ENCODE measurements at places on chromosomes 16 and 17.
A peak's percentile ranks its signal among the peaks of the same experiment; 100 is the strongest.

- DNase-seq, result no peak
Observed at GRCh38 chr17:66570447-66571195, 264.3 kb upstream of the CACNG5 start.

- no peak for DNase-seq
Observed at GRCh38 chr16:81907681-81908080, 103.6 kb downstream of the SDR42E1 start.

DNA sequence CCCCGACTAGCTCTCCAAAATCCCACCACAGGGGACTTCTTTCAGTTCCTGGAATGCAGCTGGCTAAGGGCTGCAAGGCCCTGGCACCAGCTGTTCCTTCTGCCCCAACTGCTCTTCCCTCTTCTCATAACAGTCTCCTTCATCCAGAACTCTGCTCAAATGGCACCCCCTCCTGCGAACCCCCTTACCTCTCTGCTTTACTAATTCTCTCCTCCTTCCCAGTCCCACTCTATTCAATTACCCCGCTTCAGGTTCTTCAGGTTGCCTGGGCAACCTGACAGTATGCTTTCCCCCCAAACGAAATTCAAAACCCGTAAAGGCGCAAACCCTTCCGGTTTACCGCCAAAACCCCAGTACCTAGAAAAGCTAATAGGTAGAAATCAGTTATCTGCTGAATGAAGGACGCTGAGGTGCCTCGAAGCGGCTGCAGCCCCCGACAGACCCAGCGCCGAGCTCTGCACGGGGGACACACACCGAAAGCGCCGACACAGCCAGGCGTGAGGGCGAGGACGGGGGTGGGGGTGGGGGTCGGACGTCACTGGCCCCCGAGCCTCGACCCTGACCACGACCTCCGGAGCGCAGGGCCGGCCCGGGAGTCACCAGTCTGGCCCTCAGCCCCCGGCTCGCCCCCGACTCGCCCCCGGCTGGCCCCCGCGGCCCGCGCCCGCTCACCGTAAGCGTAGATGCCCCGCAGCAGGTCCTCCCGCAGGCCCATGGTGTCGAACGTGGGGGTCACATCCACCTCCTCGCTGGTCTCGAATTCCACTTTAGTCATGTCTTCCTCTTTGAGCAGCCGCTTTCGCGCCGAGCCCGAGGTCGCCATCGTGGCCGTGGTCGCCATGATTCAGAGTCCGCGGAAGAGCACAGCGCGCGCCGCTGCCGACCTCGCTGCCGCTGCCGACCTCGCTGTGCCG is 550 bp downstream of the EIF4A3 start:
- no peak for DNase-seq

DNA sequence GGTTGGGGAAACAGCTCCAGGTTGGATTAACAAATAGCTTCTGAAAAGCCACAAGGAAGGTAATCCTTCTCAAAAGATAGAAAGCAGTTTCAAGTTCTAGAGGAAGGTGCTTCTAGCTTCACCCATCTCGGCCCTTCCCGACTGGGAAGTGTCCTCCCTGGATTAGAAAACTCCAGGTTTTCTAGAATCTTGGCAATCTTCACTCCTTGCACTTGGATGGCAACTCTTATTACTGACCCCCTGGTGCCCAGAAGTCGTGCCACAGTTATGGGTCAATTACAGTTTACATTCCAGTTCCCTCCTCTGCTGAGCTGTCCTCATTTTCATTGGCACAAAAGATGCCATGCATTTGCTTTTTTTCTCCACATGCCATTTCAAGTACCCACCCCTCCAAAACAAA is 65.6 kb downstream of the SMG6 start:
- no peak for DNase-seq

DNA sequence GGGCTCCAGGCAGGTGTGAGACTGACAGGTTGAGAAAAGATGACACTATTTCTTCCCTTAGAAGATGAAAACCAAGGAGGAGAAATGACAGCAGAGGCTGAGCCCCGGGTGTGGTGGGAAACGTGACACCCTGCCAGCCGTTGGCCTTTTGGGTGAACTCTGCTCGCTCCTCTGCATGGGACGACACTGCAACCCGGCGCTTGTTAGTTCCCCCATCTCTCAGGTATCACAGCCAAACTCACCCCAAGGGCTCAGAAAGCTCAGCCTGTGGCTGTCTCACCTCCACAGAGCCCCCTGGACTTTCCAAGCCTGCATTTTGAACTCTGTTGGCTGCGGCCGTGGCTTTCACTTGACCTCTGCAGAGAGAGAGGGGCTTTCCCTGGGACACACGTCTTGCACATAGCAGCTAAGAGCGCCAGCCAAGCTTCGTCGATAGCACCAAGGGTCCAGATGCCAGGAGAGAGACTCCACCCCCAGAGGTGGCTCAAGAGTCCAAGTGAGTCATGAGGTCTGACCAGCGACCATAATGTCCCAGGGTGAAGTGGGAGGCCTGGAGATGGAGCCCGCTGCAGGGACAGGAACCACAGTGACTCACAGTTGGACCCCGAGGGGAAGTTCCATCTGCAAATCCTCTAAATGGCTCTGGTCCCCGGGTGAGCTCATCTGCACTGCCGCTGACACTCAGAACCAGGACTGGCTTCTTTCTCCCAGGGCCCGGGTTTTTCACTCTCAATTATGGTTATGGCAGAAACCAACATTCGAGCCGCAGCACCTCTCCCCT is 301.9 kb downstream of the SOX9 start:
- DNase-seq, result no peak

DNA sequence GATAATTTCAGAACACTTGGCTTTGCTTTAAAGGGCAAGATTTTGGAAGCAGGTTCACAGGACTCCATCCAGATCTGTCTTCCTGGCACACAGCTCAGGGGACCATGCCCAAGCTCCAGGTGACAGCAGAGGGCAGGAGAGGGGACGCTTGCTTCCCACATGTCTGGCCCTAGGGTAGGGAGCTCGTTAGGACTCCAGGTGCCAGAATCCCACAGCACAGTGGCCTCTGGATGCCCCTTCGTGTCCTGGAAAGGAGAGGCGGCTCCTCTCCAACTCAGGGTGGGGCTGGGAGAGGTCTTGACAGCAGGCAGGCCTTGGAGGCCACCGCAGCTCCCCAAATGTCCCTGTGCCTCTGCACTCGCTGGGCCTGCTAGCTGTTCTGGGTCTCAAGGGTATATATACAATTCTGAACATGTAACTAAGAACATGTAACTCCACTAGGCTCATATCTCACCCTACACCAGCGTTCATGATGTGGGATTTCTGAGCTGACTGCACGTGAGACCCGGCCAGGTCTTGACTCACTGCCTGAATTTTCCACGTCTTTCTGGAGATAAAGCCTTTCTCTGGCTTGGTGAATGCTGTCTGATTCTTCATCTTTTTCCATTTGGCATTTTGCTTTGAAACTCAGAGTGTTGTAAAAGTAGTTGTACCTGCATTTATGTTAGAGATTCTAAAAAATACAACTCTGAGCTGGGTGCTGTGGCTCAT is 52.8 kb downstream of the MARCHF10 start:
- DNase-seq, result no peak

DNA sequence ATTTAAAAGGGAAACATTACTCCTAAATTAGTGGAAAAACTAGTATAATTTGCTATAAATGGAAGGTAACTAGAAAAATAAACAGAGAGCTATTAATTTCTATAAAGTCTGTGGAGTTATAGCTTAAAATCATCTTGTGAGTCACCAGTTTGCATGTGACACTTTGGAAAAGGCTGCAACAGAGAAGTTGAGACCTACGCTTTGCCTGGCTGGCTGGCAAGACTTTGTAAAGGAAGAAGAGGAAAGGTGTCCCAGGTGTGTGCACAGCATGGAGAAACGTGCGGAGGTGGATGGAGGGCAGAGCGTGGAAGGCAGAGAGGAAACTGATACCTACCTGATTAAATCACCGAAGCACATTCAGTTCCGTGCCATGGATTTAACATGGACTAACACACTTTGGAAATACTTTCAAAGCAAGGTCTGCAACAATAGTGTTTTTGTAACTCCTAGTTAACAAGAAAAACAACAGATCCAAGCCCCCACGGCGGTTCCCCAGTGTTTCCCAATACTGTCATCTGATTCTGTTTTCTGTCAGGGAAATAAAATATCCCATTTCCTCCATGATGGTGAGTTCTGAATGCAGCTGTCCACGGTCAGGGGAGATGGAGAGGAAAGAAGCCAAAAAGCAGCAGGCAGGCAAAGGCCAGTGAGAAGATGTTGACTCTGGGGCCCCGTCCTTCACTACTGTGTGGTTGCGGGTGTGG is 134.8 kb downstream of the XYLT1 start:
- DNase-seq, result no peak

GRCh38 chr17:61536422-61536955 is 54.5 kb downstream of the NACA2 start:
- no peak for DNase-seq

GRCh38 chr17:13788385-13788784 is 186.7 kb upstream of the HS3ST3A1 start:
- DNase-seq, result no peak

GRCh38 chr16:49528060-49528865 is 154.7 kb downstream of the C16orf78 start:
- peak; percentile 36 for DNase-seq

DNA sequence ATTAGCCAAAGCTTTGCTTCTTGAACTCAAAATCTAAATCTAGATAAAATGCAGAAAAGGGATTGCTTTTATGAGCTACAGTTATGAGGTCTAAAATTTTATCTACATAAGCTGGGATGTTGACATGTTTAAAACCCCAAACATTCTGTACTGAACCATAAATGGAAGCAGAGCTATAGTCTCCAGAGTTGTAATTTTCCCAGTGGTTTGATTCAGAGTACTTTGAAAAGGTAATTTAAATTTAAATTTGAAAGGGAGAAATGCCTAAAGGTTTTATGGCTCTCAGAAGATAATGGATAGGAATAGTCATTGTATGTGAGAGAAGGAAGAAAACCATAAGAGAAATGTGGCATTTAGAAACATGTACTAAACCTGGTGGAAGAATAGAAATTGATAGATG is 163.2 kb downstream of the PPM1E start:
- no peak for DNase-seq

DNA sequence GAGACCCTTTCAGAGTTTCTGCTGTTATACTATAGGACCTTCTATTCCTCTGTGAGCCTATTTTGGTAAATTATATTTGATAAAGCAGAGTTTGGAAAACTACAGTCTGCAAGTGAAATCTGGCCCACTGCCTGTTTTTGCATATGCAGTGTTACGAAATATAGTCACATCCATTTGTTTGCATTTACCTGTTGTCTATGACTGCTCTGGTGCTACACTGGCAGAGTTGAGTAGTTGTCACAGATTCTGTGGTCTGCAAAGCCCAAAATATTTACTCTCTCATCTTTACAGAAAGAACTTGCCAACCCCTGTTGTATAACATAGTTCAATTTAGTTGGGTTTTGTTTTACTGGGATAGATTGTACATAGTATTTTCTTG is 42.3 kb downstream of the TNRC6A start:
- DNase-seq, result no peak

DNA sequence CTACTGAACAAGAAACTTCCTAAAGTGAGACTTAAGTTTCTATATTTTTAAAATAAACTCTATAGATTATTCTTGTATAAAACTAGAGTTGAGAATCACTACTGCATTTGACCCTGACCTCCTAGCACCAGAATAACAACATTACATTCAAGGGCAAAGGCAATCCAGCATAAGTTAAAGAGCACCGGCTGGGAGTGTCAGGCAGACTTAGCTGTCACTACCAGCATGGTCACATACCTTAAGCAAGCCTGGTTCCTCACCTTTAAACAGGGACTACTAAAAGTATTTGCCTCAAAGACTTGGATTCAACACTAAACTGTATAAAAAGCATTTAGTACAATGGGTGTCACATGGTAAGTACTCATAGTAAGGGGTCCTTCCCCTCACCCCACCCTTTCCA is 90.4 kb downstream of the SSH2 start:
- DNase-seq, result no peak

- no peak for DNase-seq
Observed at GRCh38 chr17:68572138-68572842, 28.9 kb downstream of the FAM20A start.

DNA sequence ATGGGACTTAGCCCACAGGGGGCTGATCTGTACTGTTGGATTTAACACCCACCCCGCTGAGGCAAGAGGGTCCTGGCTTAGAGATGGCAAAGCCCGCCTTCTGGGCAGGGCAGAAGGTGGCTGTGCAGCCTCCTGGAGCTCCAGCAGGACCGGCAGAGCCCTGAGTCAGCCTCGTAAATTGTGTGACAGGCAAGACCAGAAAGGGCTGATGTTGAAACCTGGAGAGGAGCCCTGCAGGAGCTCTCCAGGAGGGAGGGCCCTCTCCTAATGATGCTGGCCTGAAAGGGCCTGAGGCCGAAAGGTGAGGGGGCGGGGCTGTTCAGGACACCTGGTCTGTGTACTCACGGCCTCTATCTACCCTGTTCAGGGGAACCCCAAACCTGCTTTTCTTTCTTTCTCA is 22.5 kb upstream of the MYO15B start:
- no peak for DNase-seq

- DNase-seq, result no peak
Observed at GRCh38 chr17:58270476-58271215, 10.1 kb downstream of the MPO start.

DNA sequence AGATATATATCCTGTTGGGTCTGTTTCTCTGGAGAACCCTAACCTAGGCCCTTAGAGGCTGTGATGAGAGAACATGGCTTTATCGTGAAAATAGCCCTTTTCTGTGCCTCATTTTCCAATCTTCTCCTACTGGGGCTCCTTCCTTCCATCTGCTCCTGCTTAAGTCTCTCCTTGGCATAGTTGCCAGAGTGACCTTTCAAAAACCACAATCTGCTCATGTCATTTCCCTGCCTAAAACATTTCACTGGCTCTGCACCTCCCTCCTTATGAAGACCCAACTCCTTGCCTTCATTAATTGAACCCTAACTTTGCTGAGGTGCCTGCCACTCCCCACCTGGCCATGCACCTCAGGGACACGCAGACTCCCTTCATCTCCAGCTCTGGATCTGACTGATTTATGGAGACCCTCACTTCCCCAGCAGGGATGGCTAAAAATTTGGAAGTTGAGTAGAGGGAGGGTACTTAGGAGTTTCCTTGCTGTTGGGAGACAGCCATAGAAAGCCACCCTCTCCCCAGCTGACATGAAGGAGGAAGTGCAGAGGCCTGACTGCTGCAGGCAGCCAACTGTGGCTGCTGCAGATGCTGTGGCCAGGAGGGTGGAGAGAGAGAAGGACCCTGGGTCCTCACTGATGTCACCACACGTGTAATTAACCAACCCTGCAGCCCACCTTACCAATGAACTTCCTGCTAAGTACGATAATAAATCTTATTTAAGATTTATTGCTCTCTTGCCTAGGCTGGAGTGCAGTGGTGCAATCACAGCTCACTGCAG is 6.3 kb upstream of the GGA2 start:
- DNase-seq, result no peak
